ENCODE measurements at places on chromosomes 7 and 10.

DNA sequence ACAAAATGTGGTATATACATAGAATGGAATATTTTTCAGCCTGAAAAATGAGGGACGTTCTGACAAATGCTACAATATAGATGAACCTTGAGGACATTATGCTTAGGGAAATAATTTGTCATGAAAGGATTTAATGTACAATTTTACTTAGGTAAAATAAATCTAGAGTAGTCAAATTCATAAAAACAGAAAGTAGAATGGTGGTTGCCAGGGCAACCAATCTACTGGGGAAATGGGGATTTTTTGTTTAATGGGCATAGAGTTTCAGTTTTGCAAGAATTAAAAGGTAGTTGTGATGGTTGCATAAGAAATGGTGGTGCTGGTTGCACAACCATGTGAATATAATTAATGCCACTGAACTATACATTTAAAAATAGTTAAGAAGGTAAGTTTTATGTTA, 296.0 kb upstream of the SP4 start:
- DNase-seq, result no peak

DNA sequence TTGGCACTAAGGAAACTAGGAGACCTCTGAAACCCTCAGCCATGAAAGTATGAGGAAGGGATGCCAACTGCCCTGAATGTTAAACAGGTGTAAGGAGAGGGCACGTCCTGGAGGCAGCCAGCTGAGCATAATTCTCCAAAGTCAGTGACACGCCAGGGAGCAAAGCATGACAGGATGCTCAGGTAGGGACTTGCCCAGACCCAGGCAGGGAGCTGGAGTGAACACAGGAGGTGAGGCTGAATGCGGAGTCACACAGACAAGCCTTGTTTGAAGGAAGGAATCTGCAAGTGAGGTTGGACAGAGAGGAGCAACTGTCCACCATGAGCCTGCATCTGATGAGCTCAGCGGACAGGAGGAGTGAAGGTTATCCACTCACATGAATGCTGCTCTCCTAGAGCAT, 41.5 kb downstream of the KLRG2 start:
- no peak for DNase-seq

DNA sequence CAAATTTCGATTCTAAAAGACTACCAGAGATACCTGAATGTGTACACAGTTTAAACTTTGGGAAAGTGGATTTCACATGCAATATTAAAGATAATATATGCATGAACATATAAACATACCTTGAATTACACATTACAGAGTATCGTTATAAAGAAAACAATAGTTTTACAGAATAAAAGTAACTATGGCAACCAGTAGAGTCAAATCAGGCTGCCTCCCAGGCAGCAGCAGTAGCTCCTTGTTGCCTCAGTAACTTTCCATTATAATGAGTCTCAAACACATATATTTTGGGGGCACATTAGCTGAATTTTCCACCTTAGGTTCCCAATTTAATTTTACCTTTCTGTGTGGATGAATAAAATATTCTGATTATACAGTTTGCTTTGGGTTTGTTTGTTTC, 164.4 kb upstream of the FEZF1 start:
- DNase-seq, result no peak

- DNase-seq, result no peak
Measured at GRCh38 chr10:79236433-79236765, 110.9 kb upstream of the PPIF start.

DNA sequence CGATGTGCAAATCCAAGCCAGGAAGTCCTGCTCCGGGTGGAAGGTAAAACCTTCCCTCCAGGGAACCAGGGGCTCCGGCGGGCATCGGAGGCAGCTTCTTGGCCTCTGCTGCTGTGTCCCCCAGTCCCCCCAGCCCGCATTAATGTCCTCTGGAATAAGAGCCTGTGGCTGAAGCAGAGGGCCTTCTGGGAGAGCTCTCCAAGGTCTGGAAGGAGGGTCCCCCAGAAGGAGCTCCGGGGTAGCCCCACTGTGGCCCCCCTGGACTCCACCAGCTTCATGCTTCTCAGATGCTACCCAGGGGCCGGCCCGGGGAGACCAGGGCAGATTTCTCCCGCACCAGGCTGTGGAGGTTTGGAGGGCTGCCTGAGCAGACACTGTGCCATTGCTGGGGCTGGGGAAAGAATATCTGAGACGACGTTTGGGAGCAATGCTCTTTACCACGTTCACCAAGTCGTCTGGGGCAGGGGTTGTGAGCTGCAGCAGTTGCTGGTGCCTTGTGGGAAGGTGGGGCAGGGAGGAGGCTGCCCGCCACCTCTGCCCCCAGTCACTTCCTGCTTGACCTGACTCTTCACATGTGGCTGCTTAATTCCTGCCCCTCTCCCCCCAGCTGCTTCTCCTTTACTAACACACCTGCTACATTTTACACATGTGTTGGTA, 8.3 kb downstream of the ZNF853 start:
- DNase-seq, result no peak

GRCh38 chr10:107415446-107415845, 250.9 kb upstream of the SORCS1 start:
- DNase-seq, result no peak

DNA sequence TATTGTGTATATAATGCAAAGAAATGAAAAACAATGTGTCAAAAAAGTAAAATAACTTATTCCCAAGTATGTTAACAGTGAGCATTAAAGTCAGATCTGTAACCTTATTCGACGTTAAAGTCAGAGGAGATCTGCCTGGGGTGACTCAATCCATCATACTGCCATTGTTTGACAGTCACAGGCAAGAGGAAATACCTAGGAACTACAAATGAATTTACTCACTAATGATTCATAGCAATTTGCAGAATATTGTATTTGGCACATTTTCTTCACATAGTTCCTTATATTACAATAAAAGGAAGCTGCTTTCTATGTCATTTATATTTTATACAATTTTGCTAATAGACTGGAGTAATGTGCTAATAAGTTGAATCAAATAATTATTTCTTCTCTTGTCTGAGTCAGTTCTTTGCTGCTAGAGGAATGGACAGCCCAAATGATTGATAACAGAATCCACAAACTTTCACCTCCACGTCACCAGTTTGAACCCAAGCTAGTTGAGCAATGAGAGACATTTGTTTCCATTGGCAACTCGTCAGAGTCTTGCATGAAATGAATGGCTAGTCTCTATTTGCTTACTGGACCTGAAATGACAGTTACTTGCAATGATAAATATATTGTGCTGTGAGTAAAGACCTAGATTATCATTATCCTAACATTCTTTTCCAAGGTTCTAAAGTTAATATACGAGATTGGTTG, 48.5 kb upstream of the TMEM106B start:
- DNase-seq, result no peak

- no peak for DNase-seq
Measured at GRCh38 chr7:116911801-116912200, 41.5 kb upstream of the ST7 start.

- DNase-seq, result no peak
Measured at GRCh38 chr10:91924212-91925021, 847 bp downstream of the BTAF1 start.

- DNase-seq, result no peak
Measured at GRCh38 chr7:71285571-71286145, 153.7 kb downstream of the GALNT17 start.

GRCh38 chr7:147415991-147416390, 1174.6 kb upstream of the C7orf33 start:
- no peak for DNase-seq

DNA sequence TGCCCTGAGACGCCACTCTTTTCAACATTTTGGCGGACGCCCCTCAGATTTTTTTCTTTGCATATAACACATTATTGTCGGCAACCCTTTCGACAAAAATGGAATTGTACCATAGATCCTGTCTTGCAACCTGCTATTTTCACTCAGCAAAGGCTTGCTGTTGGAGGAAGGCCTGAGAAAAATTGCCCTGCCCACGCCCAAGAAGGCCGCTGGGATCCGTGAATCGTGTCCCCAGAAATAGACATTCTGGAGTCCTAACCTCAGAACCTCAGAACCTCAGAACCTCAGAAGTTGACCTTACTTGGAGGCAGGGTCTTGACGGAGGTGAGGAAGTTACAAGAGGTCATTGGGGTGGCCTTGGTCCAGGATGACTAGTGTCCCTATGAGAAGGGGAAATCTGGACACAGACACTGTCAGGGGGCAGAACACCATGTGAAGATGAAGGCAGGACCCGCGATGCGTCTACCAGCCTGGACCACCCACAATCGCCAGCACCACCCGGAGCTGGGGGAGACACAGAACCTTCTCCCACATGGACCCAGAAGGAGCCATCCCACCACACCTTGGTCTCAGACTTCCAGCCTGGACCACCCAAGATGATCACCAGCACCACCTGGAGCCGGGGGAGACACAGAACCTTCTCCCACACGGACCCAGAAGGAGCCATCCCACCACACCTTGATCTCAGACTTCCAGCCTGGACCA, 19.1 kb upstream of the DNAAF5 start:
- no peak for DNase-seq

GRCh38 chr10:76150139-76150875, 718.9 kb downstream of the LRMDA start:
- no peak for DNase-seq

- DNase-seq, result no peak
Measured at GRCh38 chr7:67487316-67487715, 490.7 kb downstream of the TYW1 start.

DNA sequence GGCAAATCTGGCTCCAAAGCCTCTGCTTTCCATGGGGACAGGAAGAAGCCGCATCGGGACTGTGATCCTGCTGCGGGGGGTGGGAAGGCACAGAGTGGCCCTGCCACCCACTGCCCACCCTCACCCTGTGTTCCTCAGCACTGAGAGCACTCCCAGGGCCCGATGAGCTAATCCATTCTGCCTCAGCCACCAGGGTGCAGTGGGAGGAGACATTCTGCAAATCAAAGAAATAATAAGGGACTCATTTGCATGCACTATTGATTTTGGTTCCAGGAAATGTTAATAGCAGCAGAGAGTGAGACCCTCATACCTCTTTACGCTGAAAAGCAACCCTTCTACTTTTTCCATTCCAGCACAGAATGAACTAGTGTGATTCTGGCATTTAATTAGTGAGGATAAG, 572.8 kb downstream of the INHBA start:
- no peak for DNase-seq

- DNase-seq, result no peak
Measured at GRCh38 chr7:110688908-110689307, 402.0 kb upstream of the LRRN3 start.

- DNase-seq, result no peak
Measured at GRCh38 chr7:135206941-135207391, 4.4 kb downstream of the WDR91 start.

- no peak for DNase-seq
Measured at GRCh38 chr7:2524808-2525657, 5.5 kb downstream of the LFNG start.

- no peak for DNase-seq
Measured at GRCh38 chr7:99422625-99423024, 13.9 kb downstream of the BUD31 start.

GRCh38 chr10:57015187-57015586, 654.1 kb upstream of the ZWINT start:
- DNase-seq, result no peak

- no peak for DNase-seq
Measured at GRCh38 chr7:17580856-17581255, 282.4 kb downstream of the AHR start.

GRCh38 chr7:132234711-132235110, 341.6 kb downstream of the PLXNA4 start:
- no peak for DNase-seq

DNA sequence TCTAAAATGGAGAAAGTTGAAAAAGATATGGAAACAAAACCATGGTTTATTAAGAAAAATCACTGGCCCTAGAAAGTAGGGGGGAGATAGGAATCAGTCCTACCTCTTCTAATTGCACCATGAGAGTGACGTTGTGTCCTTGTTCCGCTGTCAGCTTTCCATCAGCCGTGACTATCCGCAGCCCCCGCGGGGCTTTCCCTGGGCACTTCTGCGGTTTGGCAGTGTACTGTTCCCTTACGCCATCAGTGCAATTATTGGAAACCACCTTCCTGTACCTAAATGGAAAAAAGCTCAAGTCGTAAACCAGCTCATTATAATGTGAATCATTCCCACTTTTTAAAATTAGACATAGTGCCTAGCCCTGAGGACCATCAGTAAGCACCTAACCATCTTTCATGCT, 512.2 kb downstream of the SORCS1 start:
- DNase-seq, result no peak

GRCh38 chr10:3432081-3432825, 259.7 kb upstream of the PITRM1 start:
- DNase-seq, result no peak

DNA sequence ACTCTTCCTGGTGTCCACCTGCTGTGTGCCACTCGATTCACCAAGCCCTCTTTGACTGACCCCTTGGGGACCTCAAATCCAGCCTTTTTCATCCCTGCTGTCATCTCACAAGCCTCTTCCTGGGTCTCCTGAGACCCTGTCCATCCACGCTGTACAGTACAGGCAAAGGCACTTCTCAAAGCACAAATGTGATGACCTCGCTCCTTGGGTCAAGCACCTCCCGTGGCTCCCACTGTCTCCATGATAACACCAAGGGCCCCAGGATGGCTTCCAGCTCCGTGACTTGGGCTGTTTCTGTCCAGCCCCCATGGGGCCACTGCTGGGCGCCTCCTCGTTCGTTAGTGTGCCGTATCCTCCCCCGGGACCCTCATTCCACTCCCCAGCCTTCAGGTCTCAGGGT, 28.7 kb downstream of the PVRIG start:
- DNase-seq, result no peak

DNA sequence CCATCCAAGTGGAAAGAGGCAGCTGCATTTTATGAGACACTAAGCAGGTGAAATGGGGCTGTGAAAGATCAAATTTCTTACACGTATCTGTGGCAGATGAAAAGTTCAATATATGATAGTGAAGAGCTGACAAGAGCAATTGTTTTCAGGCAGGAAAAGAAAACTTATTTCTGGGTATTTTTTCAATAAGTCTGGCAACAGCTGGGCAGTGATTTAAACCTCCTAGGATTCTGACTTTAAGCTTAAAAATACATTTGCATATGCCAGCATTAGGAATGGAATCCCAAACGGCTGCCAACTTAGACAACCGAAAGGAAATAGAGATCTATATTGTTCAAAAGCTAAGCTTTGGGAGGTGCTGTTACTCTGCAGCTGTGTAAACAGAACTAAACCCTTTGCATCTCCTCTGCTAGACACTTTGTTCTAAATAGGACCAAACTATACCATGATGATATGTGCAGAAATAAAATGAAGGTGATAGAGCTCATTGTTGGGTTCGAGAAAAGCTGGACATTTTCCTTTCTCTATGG, 26.1 kb downstream of the DYNC1I1 start:
- no peak for DNase-seq

GRCh38 chr10:104113376-104113956, 8.5 kb upstream of the SFR1 start:
- DNase-seq, result no peak

- no peak for DNase-seq
Measured at GRCh38 chr7:113628948-113629847, 289.6 kb downstream of the PPP1R3A start.

DNA sequence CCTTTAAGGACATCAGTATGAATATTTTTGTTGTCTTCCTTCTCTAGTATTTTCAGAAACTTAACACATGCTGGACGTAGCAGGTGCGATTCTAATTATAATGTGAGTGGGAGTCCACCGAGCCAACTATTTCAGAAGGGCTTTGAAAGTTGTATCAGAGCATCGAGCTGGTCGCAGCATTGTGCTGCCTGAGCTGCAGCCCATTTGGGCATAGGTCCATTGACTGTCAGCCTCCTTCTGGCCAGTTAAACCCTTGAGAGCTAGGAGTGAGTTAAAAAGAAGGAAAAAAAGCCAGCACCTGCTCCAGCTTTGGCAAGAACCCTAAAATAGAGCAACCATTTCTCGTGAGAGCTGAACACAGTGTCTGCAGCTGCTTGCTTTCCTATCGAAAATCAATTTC, 47.8 kb downstream of the SLC35G1 start:
- DNase-seq, result no peak

- DNase-seq, result peak; percentile 9
Measured at GRCh38 chr10:122648599-122649428, 50.8 kb downstream of the C10orf120 start.
